ENCODE measurements at places on chromosomes 1 and 21.

GRCh38 chr1:227635596-227635995 lies 72.2 kb downstream of the ZNF678 start:
- DNase-seq = no peak

DNA sequence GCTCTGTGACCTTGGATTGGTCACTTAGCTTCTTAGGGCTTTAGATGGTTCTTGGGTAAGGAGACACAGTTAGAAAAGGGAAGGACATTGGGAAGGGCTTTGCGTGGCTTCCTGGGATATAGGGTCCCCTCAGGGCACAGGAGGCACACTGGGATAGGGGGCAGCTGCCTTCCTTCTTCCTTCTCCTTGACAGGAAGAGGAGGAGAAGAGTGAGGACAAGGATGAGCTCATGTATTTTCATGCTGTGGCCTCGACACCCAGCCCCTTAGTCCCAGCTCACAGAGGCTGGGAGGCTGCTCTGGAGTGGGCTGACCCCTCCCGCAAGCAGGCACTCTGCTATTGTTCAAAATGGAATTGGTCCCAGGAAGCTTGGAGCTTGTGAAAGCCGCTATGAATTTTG lies 45.7 kb upstream of the POU3F1 start:
- no peak for DNase-seq

- DNase-seq = no peak
These were observed at the start of gene GJC2 for GRCh38 chr1:228149406-228150119. Gene GJC2 (plus strand): TSS chr1:228149930. CDS start chr1:228157759, 7,829 bp downstream.

- peak; percentile 16 for DNase-seq
These were observed 54.9 kb downstream of the DMRTA2 start for GRCh38 chr1:50368179-50369007.

DNA sequence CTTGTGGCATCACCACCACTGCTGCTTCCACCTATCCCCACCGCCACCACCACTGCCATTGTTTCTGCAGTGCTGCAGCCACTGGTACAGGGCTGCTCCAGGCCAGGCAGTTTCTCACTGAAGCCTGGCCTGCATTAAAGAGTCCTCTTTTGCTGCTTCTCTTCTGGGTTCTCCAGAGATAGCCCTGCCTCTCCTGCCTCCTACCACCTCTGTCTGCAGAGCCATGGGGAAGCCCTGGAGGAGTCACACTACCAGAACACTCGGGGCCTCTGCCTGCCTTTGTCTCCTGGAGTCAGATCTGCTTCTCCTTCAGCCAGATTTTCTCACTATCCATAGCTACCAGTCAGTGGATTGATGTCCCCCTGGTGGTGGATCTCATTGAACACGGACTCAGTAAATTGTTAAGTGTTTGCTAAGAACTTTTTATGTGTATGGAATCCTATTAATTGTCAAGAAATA lies 37.7 kb upstream of the DDAH1 start:
- no peak for DNase-seq
